Activated CD4-positive, CD25-positive, alpha-beta regulatory T cell (primary cell): ENCODE measurements at places on chromosomes 16 and 17.

- DNase-seq, result no peak
Measured at GRCh38 chr17:2138318-2138717, 83.4 kb downstream of the HIC1 start.

- no peak for DNase-seq
Measured at GRCh38 chr17:8753136-8753975, 5.0 kb downstream of the SPDYE4 start.

DNA sequence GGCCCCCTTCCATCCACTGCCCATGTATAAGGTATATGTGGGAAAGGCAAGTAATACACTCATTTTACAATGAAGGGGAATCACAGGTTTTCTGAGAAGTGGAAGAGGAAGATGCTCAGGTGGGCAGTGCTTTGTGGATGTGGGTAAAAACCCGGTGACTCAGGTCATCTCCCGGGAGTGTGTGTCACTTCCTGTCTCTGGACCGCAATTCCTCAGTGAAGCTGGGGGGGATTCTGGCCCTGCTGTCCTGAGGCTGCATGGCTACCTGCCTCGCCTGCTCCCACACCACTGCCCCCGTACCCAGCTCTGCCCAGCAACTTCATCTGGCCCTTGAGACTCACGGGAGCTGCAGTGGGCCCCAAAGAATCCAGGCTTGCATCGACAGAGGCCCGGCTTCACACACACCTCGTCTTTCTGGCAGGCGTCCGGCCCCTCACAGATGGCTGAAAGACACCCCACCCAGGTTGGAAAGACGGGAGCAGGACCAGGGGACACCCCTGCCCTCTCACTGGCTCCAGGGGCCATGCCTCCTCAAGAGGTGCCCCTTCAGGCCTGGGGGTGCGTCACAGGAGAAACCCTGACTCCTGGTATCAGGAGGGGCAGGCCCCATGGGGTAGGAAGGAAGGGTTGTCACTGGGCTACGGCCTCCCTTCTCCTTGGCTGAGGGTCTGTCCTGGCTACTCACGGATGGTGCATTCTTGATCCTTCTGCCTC is 882 bp downstream of the SCARF1 start:
- DNase-seq, result no peak

DNA sequence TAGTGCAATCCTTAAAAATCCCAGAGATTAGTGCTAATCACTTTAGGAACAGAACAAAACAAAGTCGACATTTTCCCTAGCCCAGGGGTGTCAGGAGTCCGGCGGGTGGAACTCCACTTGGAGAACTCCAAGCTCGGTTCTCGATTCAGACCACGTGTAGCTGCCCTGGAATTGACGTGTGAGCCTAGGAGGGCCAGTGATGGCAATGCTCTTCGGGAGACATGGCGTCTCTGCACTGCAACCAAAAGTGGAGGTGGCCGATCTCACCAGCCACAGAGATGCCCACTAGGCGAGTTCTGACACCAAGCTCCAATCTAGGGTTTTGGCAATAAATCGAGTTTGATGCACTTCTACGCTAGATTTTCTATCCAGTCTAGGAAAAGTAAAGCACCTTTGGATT is 17.6 kb downstream of the MAP1LC3B start:
- no peak for DNase-seq

- no peak for DNase-seq
Measured at GRCh38 chr16:56848955-56849689, 15.9 kb upstream of the SLC12A3 start.

- DNase-seq, result no peak
Measured at GRCh38 chr17:72004011-72004427, 116.8 kb upstream of the SOX9 start.

- DNase-seq, result no peak
Measured at GRCh38 chr16:75081179-75081859, 35.3 kb downstream of the LDHD start.

DNA sequence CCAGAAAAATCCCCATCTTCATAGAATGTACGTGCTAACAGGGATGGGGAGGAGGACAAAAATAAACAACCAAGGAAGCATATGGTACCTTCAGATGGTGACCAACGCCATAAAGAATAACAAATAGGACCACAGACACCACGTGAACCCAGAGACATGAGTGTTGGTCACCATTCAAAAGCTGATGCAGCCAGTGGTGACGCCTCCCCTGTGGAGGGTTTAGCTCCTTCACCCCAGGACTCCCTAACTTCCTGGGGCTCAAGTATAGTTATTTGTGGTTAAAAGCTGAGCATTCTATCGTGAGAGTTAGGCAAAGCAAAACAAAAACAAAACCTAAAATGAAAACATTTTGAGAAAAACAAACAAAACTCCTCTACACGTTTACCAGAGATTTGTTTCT is 184.7 kb downstream of the SOX9 start:
- DNase-seq, result no peak

DNA sequence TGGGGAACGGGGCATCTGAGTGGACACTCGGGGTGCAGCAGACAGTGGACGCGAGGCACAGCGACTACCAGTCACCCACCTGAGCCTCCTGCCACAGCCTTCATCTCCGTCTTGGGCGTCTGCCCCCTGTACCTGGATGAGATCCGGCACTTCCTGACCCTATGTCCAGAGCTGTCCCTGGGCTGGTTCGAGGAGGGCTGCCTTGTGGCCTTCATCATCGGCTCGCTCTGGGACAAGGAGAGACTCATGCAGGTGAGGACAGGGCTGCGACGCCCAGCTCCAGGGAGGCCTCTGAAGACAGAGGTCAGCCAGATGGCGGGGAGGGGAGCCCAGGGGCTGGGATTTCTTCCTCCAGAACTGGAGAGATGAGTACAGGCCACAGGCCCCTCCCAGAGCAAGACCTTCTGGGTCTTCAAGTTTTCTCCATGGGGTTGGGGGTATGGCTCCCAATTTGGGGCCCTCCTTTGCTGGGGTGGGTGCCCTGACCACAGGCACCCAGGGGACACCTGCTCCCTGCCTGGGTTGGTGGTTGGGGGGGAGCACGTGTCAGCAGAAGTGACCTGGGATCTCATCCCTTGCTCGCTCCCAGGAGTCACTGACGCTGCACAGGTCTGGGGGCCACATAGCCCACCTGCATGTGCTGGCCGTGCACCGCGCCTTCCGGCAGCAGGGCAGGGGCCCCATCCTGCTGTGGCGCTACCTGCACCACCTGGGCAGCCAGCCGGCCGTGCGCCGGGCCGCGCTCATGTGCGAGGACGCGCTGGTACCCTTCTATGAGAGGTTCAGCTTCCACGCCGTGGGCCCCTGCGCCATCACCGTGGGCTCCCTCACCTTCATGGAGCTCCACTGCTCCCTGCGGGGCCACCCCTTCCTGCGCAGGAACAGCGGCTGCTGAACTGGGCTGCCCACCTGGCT is 1.9 kb downstream of the AANAT start:
- DNase-seq, result no peak

DNA sequence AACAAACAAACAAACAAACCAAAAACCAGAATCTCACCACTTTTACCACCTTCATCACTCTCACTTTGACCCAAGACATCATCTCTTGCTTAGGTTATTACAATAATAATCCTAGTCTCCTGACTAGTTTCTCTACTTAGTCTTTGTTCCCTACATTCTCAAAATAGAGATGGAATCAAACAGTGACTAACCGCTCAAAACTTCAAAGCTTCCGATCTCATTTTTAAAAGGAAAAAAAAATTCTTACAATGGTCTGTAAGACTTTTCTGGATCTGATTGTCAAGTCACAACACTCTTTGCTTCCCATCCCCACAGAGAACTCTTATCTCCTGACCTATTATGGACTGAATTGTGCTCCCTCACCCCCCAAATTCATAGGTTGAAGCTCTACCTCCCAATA is 60.9 kb downstream of the SPAG9 start:
- DNase-seq, result no peak

DNA sequence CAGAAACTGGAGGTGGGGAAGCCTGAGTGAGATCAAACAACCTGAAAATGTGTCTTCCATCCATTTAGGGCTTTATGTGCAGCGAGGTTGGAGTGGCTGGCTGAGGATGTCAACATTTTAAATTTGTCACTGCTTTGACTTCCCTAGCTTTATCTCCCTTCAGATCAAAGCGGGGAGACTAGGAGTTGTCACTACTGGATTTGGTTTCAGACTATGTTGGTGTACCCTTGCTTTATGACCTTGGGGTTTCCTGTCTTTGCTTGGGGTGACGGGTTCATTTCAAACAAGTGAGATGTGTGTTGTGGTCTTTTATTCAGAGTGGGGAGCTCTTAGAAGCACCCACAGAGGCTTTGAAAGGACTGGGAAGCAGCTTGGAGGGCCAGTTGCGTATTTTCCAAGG is 25.6 kb downstream of the MSI2 start:
- DNase-seq, result no peak

GRCh38 chr16:85528528-85529387 is 84.4 kb upstream of the GSE1 start:
- no peak for DNase-seq

- no peak for DNase-seq
Measured at GRCh38 chr16:8670014-8670560, 4.3 kb upstream of the ABAT start.

DNA sequence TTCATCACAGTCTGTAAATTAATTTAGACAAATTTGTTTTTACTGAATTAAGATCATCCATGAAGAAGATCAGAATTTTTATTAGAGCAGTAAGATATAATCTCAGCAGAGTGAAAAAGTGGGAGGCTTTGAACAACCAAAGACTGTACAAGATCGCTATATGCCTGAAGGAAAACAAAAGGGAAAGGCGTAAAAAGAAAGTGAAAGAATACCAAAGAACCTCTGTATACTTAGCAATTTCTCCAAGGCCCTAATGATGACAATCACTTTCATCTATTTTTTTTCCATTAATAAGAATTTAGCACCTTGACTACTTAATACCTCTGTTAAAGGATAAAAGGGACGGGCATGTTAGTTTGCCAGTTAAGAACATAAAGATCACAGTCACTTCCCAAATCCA is 38.6 kb upstream of the ABCA10 start:
- no peak for DNase-seq

- no peak for DNase-seq
Measured at GRCh38 chr17:1471490-1471889, 15.5 kb upstream of the CRK start.

- no peak for DNase-seq
Measured at GRCh38 chr16:84884596-84885341, 65.0 kb downstream of the CRISPLD2 start.

- no peak for DNase-seq
Measured at GRCh38 chr16:64841071-64841470, 280.8 kb downstream of the CDH11 start.

GRCh38 chr17:65370669-65371131 is 190.7 kb downstream of the AXIN2 start:
- no peak for DNase-seq

- DNase-seq, result no peak
Measured at GRCh38 chr16:19660432-19660831, 57.6 kb downstream of the KNOP1 start.

GRCh38 chr17:8994319-8994718 is 27.0 kb upstream of the NTN1 start:
- DNase-seq, result peak; percentile 24

GRCh38 chr16:14334366-14335080 is 263.4 kb downstream of the MRTFB start:
- DNase-seq, result no peak

DNA sequence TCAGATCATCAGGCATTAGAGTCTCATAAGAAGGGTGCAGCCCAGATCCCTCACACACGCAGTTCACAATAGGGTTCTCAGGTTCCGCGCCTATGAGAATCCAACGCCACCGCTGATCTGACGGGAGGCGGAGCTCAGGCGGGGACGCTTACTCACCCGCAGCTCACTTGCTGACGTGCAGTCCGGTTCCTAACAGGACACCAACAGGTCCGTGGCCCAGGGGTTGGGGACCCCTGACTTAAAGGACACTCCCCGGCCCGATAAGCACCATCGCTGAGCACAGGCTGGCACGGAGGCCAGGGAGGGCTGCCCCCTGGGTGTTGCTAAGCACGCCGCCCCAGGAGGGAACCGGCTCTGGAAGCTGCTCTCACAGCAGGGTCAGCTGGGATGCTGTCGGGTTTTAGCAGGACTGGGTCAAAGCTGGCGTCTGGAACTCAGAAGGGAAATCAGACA is 30.1 kb upstream of the BAHCC1 start:
- DNase-seq, result no peak

GRCh38 chr17:80673152-80673920 is 128.7 kb downstream of the RPTOR start:
- DNase-seq, result no peak

DNA sequence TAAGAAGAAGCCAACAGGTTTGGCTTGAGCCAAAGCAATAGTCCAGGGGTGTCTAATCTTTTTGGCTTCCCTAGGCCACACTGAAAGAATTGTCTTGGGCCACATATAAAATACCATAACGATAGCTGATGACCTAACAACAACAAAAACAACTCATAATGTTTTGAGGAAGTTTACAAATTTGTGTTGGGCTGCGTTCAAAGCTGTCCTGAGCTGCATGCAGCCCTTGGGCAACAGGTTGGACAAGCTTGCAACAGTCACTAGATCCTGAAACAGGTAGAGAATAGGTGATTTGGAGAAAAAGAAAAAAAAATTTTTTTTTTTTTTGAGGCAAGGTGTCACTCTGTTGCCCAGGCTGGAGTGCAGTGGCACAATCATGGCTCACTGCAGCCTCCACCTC is 4.5 kb downstream of the CRYBA1 start:
- no peak for DNase-seq

DNA sequence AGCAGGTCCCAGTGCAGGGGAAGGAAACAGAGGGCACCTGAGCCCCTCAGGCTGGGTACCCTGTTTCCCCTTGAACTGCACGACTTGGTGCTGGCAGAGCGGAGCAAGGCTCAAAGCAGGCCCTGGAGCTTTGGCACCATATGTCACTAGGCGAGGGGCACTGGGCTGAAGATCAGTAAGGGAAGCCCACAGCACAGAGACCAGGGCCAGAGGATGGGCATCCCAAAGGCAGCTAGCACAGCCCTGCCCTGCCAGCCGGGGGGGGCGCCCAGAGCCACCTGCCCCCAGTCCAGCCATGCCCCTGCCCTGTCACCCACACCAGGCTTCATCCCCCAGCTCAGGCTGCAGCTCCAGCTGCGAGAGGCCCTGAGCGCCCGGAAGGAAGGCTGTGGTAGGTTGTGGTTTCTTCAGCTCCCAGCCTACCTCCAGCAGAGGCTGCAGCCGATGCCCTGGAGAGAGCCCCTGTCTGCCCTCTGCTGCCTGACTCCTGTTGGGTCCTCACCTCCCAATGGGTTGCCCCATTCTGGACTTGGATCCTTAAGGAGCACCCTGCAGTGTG is 10.9 kb downstream of the NHERF1 start:
- no peak for DNase-seq

GRCh38 chr16:88503374-88503770 is 50.3 kb downstream of the ZFPM1 start:
- DNase-seq, result no peak

DNA sequence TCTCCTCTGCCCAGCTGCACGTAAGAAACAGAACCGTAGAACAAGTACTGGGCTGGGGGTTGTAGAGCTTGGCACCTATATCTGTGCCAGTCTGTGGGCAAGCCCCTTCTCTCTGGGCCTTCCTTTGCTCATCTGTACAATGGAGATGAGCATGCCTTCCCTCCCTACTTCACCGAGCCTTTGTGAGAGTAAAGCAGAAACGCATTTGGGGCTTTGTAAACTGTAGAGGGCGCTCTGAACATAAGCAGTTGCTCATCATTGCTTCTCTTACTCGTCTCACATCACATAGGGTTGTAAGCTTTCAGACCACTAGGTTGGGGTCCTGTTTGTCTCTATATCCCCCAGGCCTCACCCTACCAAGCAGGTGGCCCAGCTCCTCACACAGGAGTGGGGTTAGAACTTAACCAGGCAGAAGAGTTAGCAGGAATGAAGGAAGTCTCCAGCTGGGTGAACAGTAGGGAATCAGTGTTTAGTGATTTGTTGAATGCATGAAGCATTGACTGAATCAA is 15.1 kb downstream of the SAMD14 start:
- DNase-seq, result no peak

- DNase-seq, result no peak
Measured at GRCh38 chr17:57294629-57295501, 38.5 kb downstream of the MSI2 start.
